Omental fat pad (tissue), 4 donors: ENCODE measurements at places on chromosomes 1 and 21.

DNA sequence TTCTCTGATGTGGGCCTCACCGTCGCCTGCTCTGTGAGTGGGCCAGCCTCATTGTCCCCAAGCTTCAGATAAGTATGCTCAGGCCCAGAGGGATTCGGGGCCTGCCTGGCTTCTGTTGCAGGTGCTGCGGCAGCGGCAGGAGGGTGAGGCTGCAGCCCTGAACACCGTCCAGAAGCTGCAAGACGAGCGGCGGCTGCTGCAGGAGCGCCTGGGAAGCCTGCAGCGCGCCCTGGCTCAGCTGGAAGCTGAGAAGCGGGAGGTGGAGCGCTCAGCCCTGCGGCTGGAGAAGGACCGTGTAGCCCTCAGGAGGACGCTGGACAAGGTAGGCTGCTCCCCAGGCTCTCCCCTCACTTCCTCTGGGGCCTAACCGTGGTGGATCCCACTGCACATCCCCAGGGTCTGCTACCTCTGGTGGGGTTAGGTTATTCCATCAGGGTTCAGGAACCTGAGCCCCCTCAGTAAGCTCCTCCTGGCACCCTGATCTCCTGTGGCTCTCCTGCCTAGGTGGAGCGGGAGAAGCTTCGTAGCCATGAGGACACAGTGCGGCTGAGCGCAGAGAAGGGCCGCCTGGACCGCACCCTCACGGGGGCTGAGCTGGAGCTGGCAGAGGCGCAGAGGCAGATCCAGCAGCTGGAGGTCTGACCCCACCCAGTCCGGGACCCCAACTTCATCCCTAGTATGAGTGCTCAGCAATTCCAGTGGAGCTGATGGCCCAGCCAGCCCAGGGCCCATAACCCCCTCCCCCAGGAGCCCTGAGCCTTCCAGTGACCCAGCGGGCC lies 10.1 kb downstream of the MFAP2 start:
- no peak for DNase-seq

GRCh38 chr21:46356005-46356338 lies 32.0 kb downstream of the PCNT start:
- no peak for DNase-seq

GRCh38 chr1:111738436-111739193 lies 580 bp downstream of the INKA2 start:
- no peak for DNase-seq

DNA sequence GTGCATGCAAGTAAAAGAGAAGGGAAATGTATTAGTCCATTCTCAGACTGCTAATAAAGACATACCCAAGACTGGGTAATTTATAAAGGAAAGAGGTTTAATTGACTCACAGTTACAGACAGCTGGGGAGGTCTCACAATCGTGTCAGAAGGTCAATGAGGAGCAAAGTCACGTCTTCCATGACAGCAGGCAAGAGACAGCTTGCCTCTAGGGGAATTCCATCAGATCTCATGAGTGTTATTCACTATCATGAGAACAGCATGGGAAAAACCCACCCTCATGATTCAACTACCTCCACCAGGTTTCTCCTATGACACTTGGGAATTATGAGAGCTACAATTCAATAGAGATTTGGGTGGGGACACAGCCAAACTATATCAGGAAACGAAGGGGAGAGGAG lies 8.1 kb downstream of the KRTAP21-3 start:
- DNase-seq, result no peak

DNA sequence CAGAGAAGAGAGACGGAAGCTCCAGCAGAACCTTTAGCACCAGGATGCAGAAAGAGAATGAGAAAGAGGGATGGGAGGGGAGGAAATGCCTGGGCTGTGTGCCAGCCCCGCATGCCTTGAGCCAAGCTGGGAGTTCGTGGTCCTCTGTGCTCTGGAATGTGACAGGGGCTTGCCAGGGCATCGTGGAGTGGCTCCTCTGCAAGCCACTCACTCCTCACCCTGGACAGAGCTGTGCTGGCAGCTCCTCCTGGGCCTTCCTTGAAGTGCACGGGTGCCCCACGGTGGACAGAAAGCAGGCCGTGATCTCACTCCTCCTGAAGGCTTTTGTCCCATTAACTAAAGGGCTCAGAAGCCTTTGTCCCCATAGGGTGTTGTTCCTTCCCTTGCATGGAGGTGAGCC lies 34.8 kb upstream of the PRELP start:
- no peak for DNase-seq

GRCh38 chr1:7251454-7251800 lies 466.2 kb downstream of the CAMTA1 start:
- DNase-seq, result no peak

GRCh38 chr1:67683766-67684525 lies 1.1 kb upstream of the GADD45A start:
- no peak for DNase-seq

- DNase-seq, result no peak
Measured at GRCh38 chr1:167627615-167627864, 2.5 kb upstream of the RCSD1 start.

DNA sequence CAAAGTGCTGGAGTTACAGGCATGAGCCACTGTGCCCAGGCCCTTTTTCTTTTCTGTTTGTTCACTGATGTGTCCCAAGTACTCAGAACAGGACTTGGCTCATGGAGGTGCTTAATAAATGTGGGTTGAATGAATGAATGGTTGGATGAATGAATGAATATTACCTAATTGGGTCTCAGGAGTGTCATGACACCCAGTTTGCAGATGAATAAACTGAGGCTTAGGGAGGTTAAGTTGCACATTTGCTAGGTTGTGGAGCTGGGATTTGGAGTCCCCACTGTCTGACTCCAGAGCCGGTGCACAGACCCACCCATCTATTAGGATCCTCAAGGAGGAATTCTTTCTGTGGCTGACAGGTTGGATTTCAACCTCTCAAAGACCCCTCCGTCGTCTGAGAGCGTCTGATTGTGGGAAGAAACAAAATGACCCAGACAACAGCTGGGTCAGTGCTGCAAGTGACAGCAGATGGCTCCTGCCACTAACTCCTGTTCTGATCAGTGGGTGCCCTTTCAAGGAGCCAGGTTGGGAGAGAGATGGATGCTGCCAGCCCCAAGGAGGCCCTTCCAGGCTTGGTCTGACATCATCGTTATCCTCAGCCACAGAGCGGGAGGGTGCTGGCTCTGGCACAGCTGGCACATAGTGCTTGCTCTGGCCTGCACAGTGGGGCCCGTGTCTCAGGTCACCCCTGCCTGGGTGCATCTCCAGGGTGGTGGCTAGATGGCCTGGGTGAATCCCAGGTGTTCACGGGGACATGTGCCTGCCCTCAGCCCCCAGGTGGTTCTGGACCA lies 24.2 kb downstream of the ARHGEF10L start:
- DNase-seq, result no peak

- DNase-seq, result no peak
Measured at GRCh38 chr1:193538680-193539079, 352.3 kb upstream of the B3GALT2 start.

DNA sequence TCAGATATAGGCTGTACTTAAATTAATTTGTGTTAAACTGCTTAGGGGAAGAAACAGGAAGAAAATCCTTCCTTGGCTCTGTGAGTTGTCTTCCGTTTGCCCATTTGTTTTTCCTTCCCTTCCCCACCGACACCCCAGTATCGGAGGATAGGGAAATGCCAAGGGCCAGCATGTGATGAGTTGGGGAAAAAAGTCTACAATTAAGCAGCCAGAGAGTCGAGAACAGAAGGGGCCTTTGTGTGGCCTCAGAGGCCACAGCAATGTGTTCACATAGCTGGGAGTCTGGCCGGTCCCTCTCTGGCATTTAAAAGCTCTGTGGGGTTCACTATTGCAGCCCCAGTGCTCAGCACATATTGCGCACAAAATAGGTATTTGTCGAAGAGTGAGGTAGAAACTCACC lies 489.3 kb downstream of the MATN1 start:
- no peak for DNase-seq

DNA sequence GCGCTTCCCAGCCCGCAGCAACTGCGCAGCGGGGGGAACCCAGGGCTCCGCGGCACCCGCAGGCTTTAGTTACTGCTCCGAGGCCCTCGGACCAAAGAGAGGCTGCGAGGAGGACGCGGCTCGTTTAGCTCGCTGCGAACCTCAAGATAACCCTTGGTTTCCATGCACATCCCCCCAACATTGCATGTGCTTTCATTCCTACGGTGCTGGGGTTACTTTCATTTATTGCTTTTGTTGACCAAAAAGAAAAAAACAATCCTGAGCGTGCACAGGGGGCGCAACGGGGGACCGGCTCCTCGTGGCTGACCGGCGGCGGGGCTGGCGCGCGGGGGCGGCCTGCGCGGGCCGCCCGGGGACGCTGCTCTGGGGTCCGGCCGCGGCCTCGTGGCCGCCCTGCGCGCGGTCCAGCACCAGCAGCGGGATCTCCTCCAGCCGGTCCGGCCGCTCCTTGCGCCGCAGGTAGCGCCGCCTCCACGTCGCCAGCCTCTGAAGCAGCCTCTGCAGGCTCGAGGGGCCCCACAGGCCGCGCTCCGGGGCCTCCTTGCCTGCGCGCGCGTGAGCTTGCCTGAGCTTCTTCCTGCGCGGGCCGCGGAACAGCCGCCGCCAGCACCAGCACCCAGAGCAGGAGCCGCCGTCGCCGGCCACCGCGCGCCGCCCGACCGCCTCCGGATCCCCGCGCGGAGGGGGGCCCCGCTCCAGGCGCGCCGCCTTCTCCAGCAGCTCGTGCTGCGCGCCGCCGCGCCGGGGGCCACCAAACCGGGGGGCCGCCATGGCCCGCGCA lies 77.4 kb downstream of the DESI2 start:
- DNase-seq, result no peak

DNA sequence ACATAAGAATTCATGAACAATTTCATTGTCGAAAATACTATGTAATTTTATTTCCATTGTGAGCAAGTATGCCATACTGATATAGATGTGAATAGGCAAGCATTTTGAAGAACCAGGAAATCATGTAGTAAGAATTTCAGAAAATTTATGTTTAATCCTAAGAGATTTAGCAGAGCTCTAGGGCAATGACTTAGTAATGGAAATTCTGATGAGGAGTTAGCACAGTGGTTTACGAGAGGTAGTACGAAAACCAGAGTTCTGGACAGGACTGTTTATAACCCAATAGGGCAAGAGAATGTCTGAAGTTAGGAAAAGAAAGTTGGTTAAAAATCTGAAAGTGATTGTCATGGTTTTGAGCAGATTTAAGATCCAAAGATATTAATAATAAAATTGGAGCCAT lies 439.6 kb upstream of the DEPDC1 start:
- no peak for DNase-seq

GRCh38 chr1:24899581-24900485 lies 30.2 kb downstream of the RUNX3 start:
- DNase-seq, result no peak

GRCh38 chr1:25492323-25492722 lies 51.1 kb upstream of the LDLRAP1 start:
- DNase-seq, result no peak

DNA sequence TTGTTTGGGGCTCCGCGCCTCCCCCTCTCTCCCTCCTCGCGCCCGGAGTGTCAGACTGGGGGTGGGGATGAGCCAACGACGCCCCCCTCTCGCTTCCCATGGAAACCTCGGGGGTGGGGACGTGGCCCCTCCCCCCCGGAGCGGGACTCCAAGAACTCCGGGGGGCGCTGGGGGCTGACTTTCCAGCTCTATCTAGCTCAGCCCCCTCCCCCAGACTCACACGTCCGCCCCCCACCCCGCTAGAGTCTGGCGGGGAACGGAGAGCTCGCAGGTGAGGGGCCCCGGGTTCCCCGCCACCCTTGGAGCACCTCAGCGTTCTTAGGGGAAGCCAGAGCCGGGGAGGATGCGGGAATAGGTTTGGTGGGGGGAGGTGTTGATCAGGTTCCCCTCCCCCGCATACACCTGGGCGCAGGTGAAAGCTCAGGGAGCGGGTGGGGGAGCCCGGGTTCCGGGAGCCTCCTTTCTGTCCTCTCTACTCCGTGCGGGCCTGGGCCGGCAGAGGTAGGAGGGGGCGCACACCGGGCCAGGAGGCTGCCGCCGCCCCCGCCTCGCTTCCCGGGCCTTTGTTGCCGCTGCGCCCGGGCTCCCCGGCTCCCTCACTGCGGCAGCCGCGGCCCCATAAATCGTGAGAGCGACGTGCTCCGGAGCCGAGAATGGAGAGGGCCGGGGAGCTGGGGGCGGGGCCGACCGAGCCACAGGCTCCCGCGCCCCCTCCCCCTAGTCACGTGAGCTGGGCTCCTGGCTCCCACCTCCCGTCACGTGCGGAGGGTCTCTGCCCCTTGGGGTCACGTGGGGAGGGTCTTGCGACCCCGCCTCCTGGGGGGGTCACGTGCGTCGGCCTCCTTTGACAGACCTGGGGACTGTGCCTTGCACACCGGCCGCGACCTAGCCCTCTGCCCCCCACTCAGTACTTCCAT lies 1.9 kb downstream of the EFNA3 start:
- no peak for DNase-seq

DNA sequence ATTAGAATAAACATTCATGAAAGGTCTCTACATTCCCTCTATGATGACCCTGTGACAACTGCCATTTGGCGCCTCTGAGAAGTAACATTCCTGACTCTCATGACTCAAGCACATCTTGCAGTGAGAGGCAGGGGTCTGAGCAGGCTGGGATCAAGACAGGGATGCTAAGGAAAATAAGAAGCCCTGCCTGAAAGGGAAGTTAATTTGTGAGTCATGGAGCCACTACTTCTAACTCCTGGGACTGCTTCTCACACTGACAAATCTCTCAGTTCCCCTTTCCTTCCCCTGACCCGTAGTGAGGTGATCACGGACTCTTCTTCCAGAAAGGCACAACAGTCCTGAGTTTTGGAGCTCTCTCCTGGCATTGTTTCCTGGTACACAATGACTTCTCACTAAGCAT lies 231.9 kb downstream of the TNR start:
- no peak for DNase-seq

DNA sequence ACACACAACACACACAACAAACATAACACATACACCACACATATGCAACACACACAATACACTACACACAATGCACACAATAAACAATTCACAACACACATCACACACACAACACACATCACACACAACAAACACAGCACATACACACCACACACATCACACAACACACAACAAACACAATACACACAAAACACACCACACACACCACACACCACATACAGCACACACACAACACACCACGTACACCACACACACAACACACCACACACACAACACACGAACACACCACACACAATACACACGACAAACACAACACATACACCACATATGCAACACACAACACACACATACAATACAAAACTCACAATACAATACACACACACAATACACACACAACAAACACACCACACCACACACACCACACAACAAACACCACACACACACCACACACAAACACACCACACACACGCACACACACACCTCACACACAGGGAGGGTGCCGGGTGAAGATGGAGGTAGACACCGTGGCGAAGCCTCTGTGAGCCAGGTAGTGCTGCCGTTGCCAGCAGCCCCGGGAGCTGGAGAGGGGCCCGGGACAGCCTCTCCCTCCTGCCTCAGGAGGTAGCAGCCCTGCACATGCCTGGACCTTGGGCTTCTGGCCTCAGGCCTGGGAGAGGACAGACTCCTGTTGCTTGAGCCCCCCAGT lies 30.4 kb upstream of the C1orf174 start:
- DNase-seq, result no peak

GRCh38 chr1:44675186-44675585 lies 672 bp downstream of the ARMH1 start:
- DNase-seq, result no peak

DNA sequence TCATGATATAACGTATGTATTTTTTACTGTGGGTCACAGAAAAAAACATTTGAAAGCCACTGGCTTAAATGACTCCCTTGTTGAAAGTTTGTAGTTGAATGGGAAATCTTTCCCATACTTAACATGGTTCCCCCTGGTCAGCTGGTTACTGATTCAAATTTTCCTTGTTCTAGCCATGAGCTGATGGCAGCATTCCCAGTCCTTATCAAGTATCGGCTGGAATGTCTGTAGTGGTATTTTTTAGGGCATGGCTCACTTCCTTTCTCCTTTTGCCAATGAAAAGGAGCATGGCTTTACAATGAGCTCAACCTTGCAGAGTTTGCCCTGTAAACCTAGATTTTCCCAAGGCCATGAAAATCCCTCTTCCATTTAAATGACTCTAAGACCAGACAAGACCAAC lies 55.7 kb downstream of the GIPC2 start:
- no peak for DNase-seq
